ENCODE measurements at places on chromosomes 5 and 9. TPM values are rescaled to one million over a fixed set of nuclear protein-coding genes. Genes with fewer than 3 reads are reported as not detected.

Gene VPS13A
- total RNA-seq, result 43.0 TPM

Gene KIF4B
- total RNA-seq, result not detected

Gene PCDHGB5
- total RNA-seq, result not detected

Gene SLC25A48
- not detected for total RNA-seq

Gene AK1
- total RNA-seq, result 53.7 TPM

Gene KLHL3
- 27.1 TPM for total RNA-seq

Gene SPINK4
- not detected for total RNA-seq

Gene PCSK1
- total RNA-seq, result not detected

Gene PCA3
- not detected for total RNA-seq

Gene CTXN3
- total RNA-seq, result not detected

Gene LHX2
- total RNA-seq, result not detected

Gene CBY3
- total RNA-seq, result 0.44 TPM

Gene SPATA31C1
- not detected for total RNA-seq

Gene TRAF1
- total RNA-seq, result 64.3 TPM

Gene NTRK2
- total RNA-seq, result 2.3 TPM

Gene SPAG8
- 1.8 TPM for total RNA-seq

All from activated CD4-positive, alpha-beta T cell treated with anti-CD3 and anti-CD28 coated beads, Interleukin-2, amount 10 ng/mL, durations not matched to agents 7 days and 5 days (primary cell).